Pancreas (tissue), 10 donors: ENCODE measurements at places on chromosomes 3 and 15. TPM values are rescaled to one million over a fixed set of nuclear protein-coding genes. Genes with fewer than 3 reads are reported as not detected.
A peak's percentile ranks its signal among the peaks of the same experiment; 100 is the strongest.

DNA sequence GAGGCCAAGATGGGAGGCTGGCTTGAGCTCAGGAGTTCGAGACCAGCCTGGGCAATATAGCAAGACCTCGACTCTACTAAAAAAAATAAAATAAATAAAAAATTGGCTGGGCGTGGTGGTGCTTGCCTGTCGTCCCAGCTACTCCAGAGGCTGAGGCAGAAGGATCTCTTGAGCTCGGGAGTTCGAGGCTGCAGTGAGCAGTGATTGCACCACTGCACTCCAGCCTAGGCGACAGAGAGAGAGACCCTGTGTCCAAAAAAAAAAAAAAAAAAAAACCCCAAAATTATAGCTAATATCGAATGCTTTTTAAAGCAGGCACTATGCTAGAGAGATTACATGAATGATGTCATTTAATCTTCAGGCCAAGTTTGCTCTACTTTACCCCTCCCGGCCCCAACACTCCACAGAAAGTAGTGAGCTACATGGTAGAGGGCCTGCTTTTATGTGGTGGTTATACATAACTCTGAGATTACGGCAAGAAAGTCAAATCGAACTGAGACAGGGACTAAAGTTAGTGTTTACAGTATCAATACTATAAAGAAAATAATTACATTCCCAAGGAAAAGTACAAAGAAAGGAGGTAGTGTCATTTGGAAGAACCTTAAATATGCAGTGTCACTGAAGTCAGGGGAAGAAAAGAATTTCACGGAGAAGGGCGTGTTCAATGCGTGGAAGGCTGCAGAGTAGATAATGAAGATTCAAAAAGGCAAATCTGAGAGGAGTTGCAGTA lies 1.1 kb downstream of the ADPGK start:
- no peak for DNase-seq

- DNase-seq = no peak
Observed at GRCh38 chr15:96421178-96421601, 90.7 kb downstream of the NR2F2 start.

DNA sequence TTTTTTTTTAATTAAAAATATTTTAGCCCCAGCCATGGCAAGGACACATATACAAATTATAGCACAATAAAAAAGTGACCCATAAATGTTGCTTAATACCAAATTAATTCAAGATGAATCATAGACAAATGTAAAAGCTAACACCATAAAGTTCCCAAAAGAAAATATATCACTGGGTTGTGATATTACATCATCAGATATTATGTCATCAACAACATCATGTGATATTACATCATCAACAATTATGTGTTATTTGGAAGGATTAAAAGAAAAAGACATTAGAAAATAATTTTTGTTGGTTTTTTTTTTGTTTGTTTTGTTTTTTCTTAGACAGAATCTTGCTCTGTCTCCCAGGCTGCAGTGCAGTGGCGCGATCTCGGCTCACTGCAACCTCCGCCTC lies 34.5 kb upstream of the ABHD10 start:
- no peak for DNase-seq

DNA sequence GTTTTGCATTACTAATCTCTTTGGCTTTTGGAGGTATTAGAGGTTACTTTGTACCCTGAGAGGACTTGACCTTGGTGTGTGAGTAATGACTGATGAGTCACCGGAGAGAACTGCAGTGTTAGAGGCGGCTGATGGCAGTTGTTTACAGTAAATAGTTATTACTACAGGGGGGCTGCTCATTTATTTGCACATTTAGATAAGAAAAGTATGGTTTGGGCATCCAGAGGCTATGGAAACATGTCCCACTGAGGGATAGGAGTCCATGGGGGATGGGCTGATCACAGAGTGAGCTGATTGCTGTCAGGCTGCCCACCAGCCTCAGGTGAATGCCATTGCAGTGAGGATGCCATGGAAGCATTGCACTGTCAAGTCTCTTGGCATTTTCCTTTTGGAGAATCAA lies 17.3 kb upstream of the STAC start:
- DNase-seq = no peak

- DNase-seq = no peak
Observed at GRCh38 chr15:50055332-50055731, 63.7 kb downstream of the ATP8B4 start.

- DNase-seq = no peak
Observed at GRCh38 chr3:34212656-34213055, 414.2 kb downstream of the PDCD6IP start.

- no peak for DNase-seq
Observed at GRCh38 chr15:73683257-73683776, 866 bp upstream of the CD276 start.

DNA sequence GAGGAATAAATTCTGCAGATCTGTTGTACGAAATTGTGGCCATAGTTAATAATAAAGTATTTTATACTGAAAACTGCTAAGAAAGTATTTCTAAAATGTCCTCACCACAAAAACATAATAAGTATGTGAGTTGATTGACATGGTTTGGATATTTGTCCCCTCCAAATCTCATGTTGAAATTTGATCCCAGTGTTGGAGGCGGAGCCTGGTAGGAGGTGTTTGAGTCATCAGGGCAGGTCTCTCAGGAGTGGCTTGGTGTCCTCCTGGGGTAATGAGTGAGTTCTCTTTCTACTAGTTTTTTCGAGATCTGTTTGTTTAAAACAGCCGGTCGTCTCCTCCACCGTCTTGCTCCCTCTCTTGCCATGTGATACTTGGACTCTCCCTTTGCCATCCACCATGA lies 424.1 kb upstream of the KCNMB2 start:
- no peak for DNase-seq

DNA sequence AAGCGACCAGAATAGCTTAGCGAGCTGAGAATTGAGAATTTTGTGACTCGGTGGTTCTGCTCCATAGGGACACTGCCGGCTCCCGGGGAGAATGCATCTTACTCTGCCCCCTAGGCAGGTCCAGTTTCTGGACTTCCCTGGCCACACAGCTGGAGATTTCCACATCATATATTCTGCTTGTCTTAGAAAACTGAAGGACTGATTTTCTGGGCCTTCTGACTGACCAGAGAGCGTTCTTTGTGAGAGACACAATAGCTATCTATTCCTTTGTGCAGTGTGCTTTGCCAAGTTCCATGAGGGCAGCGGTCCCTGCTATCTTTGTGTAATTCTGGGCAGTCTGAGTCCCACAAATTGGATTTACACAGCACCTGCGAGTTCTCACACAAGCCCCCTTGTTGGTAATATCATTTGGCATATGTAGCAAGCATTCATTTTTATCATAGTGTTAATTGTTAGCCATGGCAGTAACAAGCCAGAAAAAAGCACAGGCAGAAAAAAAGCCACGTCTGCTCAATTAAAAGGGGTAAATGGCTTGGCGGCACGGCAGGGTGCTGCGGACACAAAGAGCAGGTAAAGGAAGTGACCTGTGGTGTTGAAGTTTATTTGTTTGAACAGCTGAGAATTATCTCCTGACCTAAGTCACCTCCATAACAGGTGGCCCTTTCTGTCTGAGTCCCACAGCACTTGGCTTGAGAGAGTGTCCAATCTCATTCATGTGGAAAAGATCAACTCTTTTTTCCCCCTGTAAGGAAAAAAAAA lies 688.7 kb downstream of the TUSC7 start:
- peak; percentile 63 for DNase-seq

DNA sequence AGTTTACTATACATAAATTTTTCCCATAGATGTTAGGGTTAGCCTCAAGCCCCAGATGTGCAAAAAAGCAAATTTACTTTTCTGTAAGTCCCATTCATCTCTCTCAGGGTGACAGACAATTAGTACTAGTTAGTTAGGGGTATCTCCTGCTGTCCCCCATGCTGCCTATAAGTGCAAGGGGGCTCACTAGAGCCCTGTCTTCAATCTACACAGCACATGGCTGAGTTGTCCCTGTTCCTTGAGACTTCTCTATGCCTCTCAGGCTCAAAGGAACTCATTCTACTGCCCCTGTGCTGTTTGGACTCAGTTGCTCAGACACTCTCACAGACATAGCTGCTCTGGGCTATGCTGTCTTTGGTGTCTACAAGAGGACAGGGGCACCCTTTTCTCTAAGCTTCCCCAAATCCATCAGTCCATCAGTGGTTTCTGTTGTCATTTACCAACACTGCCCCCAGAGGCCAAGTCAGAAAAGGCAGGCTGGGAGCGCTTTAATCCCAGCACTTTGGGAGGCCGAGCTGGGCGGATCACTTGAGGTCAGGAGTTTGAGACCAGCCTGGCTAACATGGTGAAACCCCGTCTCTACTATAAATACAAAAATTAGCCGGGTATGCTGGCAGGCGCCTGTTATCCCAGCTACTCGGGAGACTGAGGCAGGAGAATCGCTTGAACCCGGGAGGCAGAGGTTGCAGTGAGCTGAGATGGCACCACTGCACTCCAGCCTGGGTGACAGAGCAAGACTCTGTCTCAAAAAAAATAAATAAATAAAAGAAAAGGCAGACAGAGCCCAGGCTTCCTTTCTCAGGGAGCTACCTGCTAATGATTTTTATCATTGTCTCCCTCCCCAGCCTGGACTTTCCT lies 31.4 kb upstream of the PRTG start:
- no peak for DNase-seq

GRCh38 chr15:77208241-77208640 lies 137.3 kb upstream of the TSPAN3 start:
- no peak for DNase-seq

- DNase-seq = no peak
Observed at GRCh38 chr3:128452120-128452519, 14.6 kb downstream of the DNAJB8 start.

DNA sequence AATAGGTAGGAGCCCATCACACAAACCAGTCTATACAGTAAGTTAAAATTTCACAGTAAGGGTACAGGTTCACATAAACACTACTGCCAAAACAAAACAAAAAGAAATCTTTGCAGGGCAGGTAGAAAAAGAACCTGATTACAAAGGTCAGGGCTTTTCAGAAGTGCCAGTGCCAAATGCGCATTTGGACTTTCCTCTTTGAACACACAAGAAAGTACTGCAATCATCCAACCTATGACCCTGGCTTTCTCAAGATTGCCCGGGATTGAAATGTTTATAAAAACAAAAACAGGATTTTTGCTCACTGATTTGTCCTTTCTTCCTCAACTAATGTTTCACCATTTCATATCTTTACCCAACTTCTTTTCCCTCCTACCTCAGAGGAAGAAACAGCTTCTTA lies 47.4 kb downstream of the CBLB start:
- no peak for DNase-seq

- no peak for DNase-seq
Observed at GRCh38 chr3:190182418-190183043, 61.8 kb upstream of the P3H2 start.

DNA sequence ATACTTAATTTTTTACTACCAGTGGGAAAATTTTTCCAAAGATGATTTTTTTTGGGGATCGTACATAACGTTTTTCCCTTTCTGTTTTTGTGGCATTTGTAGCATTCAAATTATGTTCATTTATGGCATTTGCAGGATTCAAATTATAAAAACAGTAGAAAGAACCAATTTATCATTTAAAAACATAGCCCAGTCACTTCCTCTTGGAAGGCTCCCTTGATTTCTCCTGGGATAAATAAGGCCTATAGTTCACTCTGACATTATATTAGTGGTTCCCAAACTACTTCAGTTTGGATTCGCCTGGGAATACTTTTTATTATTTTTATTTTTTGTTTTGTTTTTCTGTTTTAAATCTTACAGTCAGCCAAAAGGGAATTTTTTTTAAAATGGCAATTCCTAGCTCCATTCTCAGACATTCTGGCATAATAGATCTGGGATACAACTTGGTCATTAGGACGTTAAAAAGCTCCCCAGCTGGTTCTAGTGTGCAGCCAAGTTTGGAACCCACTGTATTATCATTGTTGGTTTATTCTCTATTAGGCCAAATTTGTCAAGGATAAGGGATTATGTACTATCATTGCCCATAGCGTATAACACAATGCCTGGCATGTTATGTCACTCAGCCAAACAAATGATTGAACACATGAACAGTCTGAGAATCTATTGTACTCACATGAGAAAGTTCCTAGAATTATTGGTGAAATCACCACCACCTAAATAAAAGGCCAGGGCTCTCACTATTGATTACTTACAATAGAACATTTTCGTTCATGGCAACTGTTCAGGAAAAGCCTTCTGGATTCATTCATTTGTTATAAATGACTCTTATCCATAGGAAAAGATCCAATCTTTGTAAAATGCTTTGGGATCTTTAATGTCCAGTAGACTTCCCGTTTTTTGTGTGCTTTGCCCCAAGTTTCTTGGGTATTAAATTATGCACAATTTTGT lies 28.9 kb downstream of the RARB start:
- no peak for DNase-seq

GRCh38 chr3:15065550-15066007 lies 464 bp upstream of the MRPS25 start:
- no peak for DNase-seq

DNA sequence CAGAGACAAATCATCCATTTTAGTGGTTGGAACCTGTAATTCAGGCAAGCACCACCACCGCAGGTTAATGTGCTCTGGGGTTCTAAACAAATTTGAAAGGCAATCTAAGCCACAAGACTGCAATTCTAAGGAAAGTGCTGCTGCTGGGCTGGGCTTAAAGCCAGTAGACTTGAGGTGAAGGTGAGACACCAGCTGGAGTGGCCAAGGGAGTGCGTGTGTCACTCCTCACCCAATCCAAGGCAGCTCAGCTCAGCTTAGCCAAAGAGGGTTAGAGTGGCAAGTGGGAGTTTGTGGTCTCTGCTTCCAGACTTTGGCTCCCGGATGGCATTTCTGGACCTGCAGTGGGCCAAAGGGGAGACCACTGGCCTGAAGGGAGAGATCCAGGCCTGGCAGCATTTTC lies 1655.6 kb downstream of the SI start:
- DNase-seq = no peak

DNA sequence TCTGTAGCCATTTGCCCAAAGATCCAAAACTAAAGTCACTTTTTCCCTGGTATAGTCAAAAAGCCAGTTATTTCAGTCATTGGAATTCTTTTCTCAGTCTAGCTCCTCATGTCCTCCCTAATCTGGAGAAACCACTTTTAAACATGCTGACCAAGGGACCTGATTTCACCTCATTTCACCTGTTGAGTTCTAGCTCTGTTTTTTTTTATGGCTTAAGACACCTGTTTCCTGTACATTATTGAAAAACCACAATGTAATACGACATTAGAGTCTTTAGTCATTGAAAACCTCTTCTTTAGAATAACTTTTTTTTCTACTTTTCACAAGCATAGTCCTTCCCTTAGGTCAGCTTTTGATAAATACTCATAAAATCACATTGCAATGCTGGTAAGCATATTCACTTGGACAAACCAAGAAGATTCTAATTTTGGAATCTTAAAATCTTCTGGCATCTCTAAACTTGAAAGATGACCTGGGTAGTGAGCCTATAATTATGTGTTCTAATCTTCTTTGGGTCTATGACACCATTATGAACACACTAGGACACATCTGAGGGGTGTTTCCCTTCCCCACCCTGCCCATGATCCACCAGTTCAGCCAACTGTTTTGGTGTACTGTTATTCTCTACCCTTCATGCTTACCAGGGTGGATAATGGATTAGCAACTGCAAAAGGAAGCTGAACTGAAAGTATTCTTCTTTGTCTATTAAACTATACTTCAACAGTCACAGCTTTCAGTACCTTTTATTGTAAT lies 103.5 kb upstream of the FXR1 start:
- DNase-seq = no peak

Gene MORC1
- total RNA-seq = not detected

Gene MITF
- total RNA-seq = 8.2 TPM

Gene FBXL2
- total RNA-seq = 3.0 TPM

Gene ETFA
- 49.3 TPM for total RNA-seq

Gene CPA3
- 10.4 TPM for total RNA-seq

Gene FURIN
- 96.5 TPM for total RNA-seq

Gene TMEM202
- total RNA-seq = not detected
